ENCODE measurements at places on chromosomes 13 and 19.

GRCh38 chr13:111380431-111380830 is 60.0 kb downstream of the TEX29 start:
- no peak for DNase-seq

DNA sequence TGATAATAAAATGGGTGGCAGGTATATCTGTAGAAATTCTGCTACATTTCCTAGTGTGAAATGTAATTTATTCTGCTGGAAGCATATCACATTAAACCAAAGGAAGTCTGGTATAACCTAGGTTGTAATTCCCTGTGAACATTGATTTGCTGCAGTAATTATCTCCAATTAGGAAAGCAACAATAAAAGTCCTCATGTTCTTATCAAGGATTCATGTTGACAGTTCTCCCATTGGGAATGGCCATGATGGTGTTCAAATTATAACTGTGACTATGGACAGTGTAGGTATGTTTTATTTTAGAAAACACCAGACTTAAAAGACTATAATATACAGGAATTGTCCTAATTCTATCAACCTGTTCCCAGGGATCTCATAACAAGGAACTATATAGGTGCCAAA is 513.5 kb upstream of the MIR17HG start:
- DNase-seq, result no peak

DNA sequence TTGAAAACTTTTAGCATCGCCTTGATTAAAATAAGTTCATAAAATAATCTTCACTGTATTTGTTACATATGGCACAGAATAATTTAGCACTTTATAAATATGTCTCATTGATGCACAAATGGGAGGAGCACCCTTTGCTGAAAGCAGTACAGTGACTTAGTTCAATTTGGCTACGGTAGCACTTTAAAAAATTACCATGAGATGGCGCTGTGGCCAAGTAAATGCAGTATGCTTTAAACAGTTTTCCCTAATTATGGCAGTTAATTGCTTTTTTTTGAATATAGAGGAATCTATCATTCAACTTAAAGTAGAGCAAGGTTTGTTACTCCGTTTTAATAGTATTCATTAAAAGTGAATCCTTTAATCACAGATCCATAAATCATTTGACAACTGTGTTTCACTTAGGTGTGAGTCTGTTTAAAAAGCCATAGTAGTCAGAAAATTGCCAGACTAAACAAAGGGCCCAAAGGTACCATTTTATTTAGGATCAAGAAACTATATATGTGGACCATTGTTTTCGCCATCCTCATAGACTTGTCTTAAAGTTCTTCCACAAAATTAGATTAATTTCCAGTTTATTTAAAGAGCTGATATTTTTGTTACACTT is 34.7 kb upstream of the ESD start:
- no peak for DNase-seq

DNA sequence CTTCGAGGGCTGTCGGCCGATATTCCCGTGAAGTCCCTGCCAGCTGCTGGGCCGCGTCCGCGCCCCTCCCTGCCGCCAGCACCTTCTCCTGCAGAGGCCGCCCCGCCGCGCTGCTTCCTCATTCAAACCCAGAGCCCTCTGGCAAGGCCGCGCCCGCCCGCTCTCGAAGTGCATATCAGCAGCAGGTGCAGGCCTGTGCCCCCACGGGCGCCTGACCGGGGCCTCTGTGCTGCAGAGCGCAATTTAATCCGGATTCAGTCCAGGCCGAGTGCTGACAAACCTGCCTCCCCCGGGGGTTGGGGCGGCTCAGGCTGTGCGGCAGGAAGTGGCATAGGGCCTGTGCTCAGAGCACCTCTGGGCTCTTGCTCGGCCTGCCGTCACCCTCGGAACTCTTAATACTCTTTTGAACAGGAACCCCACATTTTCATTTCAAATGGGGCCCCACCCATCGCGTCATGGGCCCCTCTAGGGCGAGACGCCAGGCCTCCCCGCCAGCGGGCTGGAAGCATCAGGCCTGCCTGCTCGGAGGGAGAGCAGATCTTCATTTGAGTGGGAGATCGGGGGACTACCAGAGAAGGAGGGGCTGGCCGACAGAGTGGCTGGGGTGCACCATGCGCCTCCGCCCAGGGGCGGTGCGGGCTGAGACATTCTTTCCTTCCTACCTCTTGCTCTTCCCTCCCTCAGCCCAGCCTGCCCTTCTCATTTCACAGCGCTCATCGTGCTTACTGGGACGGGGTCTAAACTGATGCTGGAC is 125.7 kb downstream of the TNFRSF19 start:
- peak; percentile 7 for DNase-seq

GRCh38 chr19:33653684-33654083 is 31.9 kb downstream of the CHST8 start:
- no peak for DNase-seq

DNA sequence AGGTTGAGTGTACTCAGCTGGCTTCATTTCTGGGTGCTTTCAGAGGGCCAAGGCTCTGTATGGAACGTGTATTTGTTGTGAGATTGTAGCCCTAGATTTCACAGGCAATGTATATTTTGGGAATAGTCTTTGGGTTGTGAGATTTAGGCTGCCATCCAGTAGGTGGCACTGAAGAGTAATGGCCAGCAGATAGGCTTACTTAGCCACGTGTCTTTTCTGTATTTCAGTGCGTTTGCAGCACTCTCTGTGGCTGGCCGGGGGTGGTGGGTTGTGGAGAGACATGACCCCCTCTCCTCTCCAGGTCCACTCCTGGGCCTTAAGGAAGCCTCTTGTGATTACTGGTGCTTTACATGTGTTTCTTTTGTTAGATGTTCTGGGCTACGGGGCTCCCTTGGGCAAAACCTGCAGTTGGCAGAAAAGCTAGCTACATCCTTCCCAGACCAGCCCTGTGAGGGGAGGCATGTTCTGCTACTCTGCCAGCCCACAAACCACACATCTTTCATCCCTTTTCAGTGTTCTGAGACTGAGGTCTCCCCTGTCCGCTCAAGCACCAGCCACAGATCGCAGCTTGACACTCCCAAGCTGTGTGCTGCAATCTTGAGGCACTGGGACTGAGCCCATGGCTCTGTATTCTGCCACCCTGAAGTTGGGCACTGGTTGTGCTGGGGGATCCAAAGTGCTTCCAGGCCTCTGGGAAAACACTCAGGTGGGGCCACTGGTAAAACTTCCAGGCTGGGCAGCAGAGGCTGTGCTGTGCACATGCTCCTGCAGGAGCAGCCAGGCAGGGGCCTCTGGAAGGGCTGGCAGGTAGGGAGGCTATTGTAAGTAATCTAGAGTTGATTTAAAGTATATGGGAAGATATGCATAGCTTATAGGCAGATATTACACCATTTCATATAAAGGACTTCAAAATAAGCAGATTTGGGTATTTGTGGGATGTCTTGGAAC is 1096.8 kb upstream of the PCDH20 start:
- no peak for DNase-seq

DNA sequence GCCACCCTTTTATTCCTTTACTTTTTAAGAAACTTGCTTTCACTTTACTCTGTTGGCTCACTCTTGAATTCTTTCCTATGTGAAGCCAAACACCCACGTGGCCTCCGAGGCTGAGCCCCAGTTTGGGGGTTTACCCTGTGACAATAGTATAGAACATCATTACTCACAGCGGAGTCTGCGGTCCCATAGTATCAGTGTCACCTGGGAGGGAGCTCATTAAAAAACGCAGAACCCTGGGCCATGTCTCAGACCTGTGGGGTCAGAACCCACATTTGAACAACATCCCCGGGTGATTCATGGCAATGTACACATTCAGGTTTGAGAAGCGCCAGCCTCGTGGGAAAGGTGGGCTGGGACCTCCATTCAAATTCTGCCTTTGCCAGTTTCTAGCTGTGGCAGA is 36.0 kb upstream of the UBL3 start:
- DNase-seq, result no peak

DNA sequence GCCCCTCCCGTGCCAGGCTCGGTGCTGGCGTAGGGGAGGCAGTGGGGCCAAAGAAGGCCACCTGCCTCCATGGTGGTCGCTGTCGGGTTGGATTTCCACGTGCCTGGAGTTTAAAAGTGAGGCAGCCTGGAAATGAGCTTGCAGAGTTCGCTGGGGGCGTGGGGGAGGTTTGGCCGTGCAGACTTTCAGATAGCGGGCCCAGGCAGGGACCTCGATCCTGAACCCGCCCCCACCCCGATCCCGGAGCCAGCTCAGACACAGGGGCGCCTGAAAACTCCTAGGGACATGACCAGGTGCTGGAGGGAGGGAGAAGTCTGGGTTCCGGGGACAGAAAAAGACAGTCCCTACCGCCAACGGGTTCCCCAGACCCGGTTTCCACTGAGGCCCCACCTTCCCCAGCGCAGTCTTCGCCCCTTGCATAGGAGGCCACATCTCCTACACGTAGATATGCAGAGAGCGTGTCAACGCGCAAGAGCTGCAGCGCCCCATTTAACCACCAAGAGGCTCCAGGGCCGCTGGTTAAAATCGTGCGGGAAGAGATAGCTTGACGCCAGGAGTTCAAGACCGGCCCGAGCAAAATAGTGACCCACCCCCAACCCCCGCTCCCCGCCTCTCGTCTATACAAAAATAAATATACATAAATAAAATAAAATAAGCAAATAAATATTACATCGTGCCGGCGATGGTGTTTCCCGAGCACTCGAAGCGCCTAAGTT is 8.5 kb downstream of the CCDC8 start:
- no peak for DNase-seq

DNA sequence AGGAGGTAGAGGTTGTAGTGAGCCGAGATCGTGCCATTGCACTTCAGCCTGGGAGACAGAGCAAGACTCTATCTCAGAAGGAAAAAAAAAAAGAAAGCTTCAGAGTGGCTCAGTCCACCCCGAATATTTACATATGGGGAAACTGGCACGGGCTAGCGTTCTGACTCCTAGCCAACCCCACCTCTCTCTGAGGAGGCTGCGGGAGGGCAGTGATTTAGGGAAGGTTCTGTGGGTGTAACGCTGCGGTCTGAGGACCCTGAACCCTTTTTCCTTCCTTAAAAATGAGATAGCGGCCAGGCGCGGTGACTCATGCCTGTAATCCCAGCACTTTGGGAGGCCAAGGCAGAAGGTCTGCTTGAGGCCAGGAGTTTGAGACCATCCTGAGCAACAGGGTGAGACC is 5.0 kb downstream of the LRRC25 start:
- no peak for DNase-seq

GRCh38 chr13:111093136-111093535 is 22.0 kb upstream of the ARHGEF7 start:
- DNase-seq, result no peak

DNA sequence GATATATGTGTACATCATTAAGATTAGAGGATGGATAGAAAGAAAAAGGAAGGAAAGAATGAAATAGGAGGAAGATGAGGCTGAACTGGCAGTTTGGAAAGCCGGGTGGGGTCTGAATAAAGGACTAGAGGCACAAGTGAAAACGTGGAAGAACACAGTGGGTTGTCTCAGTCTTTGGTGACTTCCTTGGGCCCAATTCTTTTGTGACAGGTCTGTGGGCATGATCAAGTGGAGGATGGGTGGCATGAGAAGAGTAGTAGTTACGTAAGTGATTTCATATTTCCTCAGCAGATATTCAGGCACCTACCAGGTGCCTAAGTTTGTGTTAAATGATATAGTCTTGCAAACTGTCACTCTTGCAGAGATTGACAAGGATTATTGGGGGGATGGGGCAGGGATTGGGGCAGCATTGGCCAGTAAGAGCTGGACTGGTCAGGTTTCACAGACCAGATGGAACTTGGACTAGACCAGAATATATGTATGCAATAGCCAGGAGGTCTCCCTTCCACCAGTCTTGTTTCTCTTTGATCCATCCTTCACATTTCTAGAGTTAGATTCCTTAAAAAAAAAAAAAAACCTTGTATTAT is 2.7 kb downstream of the TPP2 start:
- no peak for DNase-seq

DNA sequence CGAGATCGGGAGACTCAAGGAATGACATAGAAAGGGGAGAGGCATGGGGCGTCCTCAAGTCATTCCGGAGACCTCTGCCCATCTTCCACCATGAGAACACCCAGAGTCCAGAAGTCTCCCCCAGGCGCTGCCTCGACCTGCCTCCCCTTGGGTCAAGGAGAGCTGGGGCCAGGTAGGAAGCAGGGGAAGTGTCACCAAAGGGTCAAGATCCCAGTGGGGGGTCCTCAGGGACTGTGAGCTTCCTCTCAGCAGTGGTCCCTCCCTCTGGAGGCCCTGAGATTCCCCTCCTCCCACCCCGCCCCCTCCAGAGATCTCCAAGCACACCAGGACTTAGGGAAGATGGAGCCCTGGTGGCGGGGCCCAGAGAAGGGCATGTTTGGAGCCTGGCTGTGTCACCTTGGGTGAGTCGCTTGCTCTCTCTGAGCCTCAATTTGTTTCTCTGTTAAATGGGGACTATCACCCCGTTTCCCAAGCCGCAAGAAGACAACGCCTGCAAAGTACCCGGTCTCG is 919 bp downstream of the DACT3 start:
- no peak for DNase-seq

DNA sequence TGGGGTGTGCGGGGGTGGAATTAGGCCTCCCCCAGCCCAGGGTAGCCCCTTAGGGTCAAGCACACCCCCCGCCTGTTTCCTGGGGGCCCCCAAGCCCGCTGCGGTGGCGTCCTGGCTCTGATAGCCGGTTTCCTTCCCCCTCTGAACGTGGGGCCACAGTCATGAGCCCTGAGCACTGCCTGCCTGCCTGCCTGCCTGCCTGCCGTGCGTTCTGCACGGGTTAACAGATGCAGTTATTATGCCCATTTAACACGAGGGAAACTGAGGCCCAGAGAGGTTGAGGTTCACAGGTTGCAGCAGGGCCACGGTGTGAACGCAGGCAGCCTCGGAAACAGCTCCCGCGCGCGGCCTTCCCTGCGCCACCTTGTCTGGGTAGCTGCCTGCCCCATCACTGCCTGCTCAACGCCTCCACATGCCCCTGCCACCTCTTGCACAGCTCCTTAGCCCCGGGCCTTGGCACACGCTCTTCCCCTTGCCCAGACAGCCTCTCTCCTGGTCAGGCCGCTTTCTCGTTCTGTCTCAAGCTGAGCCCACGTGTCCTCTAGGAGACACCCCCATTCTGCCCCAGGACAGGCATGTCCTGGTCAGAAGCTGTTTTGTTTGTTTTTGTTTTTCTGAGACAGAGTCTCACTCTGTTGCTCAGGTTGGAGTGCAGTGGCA is 1.2 kb upstream of the GAMT start:
- no peak for DNase-seq

GRCh38 chr19:294341-294945 is 3.2 kb upstream of the PLPP2 start:
- no peak for DNase-seq
